Fibroblast of upper back skin (primary cell): ENCODE measurements at places on chromosomes 1 and 21.

DNA sequence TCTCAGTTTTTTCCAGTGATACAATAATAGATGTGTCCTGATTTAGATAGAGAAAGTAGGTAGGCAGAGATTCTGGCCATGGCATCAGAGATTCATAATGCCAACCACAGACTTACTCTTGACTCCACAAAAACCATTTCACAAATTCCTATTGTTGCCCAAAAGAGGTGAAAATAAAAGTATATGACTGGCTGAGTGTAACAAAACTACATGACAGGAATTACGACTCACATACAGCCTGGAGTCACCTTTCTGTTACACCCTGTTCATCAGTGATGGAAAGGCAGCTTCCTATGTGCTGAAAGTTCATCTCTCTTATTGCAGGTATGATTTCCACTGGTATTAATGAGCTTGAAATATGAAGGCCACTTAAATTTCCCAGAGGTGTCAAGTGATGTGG, 72.3 kb downstream of the MPZL1 start:
- DNase-seq = no peak

DNA sequence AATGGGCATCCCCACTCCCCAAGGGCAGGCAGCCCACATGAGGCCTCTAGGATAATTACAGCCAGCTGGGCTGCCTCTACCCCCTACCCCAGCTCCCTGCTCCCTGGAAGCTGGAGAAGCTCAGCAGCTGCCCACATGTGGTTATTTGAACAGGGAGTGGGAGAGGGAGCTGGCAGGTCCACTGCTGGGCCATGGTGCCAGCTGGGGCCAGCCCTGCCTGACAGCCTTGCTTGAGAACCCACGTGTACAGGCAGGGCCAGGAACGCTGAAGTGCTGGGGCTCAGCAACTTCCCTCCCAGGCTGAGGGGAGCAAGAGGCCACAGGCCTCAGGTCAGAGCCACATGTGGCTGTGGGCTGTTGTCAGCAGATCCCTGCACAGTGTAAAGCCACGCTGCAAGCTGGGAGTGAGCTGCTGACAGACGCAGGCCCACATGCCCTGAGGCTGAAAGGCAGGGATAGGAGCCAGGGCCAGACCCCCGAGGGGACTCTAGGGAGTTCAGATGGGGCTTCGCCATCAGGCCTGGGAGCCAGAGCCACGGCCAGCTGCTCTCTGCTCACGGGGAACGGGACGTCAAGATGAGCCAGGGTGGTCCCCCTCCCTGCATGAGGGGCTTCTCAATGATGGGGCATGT, 129.0 kb downstream of the SYF2 start:
- DNase-seq = no peak

DNA sequence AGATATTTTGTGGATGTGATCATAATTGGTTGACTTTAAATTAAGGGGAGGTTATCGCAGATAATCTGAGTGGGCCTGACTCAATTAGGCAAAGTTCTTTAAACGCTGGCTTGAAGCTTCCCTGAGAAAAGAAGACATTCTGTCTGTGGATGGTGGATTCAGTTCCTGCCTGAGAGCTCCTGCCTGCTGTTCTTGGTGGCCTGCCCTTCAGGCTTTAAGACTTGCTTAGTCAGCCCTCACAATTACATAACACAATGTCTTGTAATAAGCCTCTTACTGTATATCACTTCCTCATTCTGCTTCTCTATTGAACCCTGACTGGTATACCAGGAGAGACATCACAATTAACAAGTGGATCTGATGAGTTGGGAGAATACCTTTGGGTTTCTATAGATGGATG, 50.2 kb downstream of the KCNJ6 start:
- no peak for DNase-seq

GRCh38 chr1:21068937-21069336, 107.8 kb downstream of the EIF4G3 start:
- no peak for DNase-seq

DNA sequence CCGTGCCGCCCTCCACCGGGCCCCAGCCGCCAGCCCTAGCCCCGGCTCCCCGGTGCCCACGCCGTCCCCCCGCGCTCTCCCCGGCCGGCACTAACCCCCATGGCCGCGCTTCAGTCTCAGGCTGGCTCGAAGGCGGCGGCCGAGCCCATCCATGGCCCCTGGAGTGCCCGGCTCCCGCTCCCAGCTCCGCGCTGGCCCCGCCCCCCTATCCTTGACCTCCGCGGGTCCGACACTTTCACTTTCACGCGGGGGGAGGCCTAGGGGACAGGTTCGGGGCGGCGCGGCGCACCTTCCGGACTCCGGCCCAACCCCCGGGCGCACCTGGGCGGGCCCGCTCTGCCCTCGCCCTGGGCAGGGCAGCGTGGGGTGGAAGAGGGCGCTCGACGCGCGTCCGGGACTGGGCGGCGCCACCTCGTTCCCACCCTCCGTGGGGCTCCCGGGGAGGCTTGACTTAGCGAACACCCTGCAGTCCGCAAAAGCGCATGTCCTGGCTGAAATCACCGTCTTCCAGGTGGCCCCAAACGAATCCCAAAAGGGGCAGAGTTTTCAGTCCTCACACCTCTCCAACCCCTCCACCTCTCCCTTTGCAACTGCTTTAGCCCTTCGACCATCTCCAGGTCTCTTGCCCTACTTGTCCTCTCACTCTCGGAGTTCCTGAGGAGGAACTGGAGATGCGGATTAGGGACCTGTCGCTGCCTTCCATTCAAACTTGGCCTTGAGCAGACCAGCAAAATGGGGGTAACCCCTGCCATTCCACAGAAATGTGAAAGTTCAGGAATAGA, 3.9 kb upstream of the DENND2D start:
- no peak for DNase-seq

DNA sequence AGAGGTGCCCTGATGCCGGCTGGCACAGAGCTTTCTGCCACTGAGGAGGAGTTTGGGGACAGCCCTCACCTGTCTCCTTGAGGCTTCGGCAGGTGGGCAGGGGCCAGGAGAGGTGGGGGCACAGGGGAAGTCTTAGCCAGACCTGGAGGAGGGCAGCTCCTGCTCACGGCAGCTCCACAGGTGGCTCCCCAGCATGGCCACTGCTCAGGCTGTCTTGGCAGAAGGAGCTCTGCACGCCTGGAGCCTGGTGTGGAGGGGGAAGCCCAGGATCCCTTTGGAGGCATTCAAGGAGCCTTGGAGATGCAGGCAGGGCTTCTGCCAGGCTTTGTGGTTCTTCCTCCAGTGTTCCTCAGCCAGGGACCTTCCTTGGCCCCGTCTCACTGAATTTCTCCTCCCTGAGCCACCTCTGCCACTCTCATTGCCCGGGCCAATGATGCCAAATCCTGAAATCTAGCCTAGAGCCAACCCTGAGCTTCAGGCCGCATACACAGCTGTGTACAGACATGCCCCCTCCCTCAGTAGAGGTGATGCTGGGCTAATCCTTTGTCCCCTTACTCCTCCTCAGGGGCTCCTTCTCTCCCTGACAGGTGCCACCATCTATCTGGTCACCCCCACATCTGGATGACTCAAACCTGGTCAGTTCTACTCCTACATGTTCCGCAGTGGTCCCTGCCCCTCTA, 251.8 kb upstream of the VAMP3 start:
- DNase-seq = no peak

- DNase-seq = peak; percentile 17
Observed at GRCh38 chr1:115949156-115949555, 27.2 kb upstream of the SLC22A15 start.

GRCh38 chr1:8239306-8240023, 78.4 kb upstream of the SLC45A1 start:
- DNase-seq = no peak

DNA sequence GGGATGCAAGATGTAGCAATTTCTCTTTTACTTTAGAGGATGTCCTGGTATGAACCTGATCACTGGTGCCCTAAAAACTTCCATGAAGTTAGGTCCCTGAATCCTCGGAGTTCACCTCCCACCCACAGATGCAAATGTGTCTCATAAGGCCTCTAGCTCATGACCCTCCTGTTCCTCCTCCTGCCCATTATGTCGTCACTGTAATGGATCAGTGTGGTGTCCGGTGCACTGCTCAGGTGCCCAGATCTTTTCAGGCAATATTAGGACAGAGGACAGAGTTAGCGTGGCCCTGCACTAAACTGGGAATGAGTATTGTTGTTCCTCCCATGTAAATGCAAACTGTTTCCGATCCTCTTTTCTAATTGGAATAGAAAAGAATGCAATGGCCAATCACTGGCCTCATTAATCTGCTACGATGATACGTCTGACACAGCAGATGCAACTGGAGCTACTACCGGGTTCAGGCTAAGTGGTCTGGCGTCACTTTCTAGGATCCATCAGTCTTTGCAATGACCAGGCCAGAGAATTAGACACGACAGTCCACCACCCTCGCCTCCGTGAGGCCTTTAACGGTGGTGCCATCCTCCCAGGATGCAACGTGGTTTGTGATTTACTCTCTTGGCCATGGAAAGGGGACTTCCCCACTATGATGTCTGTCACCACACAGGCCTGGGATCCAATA, 3.4 kb upstream of the COL6A2 start:
- DNase-seq = no peak

- DNase-seq = no peak
Observed at GRCh38 chr21:36236052-36236730, 79.6 kb downstream of the DOP1B start.

DNA sequence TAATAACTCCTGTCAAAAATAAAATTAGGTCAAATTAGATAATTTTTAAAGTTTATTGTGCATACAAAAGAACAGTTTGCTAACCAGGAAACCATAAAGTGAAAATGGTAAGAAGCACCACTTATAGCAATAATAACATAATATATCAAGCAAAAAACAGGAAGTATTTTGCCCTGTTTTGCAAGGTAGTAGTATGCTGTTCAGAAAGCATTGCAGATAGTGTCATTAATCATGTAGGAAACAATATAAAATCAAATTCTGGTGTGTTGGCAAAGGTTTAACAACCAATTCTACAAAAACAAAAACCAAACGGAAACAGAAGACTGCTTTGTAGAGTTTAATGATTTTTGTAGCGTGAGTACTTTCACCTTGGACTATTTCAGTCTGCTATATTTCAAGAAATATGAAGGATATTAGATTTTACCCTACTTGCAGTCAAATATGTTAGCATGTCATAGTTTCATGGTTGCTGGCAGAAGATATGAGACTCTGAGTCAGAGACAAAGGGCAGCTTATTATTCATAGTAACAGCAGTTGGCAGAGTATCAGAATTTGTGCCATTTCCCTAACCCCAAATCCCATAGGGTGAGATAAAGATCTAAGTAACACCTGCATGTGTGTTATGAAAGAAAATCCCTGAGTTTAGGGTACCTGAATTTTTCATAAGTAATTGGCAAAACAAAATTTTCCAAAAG, 729.0 kb upstream of the BRINP3 start:
- peak; percentile 23 for DNase-seq

- peak; percentile 46 for DNase-seq
Observed at GRCh38 chr1:78236716-78237115, 190.9 kb downstream of the GIPC2 start.

DNA sequence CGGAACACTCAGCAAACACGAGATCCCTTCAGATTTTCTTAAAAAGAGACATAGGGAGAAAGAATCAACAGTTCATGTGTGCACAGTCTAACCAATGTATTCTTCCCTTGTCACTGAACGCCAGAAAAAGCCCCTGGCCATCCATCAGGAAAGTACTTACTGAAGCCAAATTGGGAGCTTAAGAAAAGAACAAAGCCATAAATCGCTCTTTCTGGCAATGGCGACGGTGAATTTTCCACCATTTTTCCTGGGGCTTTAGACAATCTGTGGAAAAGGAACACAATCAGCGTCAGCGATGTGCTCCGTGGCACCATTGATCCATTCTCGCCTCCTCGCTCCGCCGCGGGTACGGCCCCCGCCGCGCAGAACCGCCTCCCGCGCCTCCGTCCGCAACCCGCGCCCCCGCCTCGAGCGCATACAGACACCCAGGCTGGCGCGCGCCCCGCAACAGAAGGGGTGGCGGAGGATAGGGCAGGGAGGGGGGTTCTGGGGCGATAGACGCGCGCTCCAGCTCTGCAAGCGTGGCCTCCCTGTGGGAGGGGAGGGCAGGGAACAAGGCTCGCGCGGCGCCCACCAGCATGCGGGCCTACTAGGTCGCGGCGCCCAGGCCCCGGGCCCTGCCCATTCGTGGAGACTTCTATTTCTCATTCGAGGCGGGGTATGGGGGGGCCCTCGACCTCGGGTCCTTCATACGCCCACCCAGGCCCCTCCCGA, 440 bp downstream of the PIGP start:
- no peak for DNase-seq

DNA sequence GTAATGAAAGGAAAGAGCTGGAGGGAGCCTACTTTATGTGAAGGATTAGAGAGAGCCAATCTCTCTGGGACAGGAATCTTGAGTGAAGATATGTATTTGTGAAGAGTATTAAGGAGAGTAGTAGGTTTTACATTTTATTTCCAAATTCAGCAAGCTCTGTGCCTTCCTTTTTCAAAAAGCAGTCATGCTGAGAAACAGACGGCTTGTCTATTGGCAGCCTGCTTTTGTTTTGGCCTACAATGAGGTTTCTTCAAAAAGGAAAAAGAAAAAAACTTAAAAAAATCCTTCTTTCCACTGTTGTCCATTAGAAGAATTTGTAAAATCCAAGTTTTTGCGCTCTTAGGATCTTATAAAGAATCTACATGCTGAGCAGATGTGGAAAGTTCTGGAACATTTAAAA, 103.6 kb upstream of the PTGFR start:
- DNase-seq = no peak

DNA sequence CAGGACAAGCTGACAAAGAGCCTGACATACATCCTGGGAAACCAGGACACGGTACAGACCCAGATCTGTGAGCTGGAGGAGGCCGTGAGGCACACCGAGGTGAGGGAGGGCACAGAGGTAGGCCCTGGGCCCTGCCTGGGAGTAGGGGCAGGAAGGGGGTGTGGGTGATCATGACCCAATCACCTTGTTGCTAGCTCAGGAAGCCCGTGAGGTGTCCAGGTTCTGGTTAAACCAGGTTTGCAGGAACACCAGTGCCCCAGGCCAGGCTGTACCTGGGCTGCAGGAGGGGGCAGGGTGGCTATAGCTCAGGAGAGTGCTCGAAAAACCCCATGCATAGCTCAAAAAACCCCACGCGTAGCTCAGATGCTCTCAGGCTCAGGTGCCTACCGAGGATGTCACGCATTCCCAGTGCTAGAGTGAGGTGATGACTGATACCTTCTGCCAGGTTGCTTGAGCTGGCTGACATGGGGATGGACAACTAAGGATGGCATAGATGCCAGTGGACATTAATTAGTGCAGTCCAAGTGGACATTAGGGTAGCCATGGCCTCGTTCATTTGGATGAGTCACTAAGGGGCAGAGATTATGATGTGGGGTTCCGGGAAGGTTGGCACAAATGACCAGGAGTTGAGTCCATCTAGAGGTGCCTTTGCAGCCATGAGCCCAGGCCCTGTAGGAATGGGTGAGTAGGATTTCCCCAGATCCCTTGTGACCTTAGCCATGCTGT, 3.7 kb downstream of the TRIM46 start:
- DNase-seq = no peak

- DNase-seq = no peak
Observed at GRCh38 chr1:64581843-64582185, 111.9 kb downstream of the CACHD1 start.

GRCh38 chr1:214236477-214236876, 44.5 kb upstream of the SMYD2 start:
- no peak for DNase-seq

- DNase-seq = peak; percentile 79
Observed at GRCh38 chr1:9443913-9444445, 95.3 kb upstream of the SLC25A33 start.
